ENCODE measurements at places on chromosomes 5 and 9.

- DNase-seq = no peak
These were observed 35.4 kb upstream of the BNIP1 start for GRCh38 chr5:173108914-173109313.

DNA sequence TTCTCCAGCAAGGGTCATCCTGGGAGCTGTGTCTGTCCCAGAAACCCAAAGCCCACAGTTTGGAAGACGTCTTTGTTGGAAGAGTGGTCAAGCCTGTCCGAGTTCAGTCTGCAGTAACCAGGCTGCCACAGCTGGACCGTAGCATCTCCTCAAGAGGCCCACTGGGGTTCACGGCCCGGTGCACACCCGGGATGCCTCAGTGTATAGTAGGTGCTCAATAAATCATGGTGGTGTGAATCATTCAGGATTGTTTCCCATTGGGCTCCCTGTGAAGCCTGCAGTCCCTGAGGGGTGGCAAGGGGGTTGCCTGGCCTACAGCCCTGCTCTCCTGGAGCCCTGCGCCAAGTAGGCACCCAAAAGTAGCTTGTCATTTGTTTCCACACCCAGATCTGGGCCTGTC, 10.3 kb upstream of the PRRX2 start:
- DNase-seq = no peak

DNA sequence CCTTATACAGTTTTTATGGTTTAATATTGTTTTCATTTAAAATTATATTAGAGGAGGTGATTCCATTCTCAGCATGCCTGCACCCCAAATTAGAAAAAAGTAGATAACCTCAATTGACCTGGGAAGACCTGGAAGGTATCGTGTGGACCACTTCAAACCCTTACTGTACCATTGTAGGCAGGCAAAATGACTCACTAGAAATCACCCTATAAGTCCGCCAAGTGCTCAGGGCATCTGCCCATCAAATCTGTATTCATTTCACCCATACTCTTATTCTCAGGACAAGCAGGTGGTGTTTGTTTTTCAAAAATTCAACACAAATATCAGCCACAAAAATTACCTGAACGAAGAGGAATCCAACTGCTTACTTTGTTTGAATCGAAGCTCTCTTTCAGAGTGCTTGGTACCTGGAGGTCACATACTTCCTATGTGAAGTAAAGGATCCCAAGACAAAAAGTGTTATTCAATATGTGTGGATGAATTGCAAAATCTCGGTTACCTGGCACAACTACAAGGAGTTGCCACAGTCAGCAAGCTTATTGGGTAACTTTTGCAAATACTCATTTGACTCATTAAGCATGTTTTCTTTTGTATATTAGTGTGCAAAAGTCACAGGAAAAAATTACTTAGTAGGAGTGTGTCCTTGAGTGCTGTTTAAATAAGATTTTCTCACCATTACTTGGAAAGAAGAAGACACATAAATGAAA, 216.2 kb downstream of the ENC1 start:
- DNase-seq = no peak

GRCh38 chr5:167634432-167634831, 657.0 kb upstream of the WWC1 start:
- DNase-seq = no peak

DNA sequence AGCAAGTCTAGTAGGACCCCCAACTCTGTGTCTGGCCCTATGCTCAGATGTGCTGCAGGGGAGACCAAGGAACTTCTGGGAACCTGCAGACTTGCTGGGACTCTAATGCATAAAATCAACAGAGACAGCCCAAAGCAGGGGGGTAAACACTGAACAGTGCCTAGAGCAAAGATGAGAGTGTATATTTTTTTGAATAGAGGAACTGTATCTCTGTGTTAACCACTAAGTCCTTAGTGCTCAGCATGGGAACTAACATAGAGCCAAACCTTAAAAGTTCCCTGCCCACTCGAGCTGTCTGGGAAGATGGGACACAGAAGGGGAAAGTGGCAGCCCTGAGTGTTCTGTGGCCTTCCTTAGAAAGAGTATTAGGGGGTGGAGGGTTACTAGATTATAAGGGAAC, 51.9 kb downstream of the C5orf15 start:
- no peak for DNase-seq

- DNase-seq = no peak
These were observed 1.4 kb upstream of the SLC36A2 start for GRCh38 chr5:151348789-151349188.

DNA sequence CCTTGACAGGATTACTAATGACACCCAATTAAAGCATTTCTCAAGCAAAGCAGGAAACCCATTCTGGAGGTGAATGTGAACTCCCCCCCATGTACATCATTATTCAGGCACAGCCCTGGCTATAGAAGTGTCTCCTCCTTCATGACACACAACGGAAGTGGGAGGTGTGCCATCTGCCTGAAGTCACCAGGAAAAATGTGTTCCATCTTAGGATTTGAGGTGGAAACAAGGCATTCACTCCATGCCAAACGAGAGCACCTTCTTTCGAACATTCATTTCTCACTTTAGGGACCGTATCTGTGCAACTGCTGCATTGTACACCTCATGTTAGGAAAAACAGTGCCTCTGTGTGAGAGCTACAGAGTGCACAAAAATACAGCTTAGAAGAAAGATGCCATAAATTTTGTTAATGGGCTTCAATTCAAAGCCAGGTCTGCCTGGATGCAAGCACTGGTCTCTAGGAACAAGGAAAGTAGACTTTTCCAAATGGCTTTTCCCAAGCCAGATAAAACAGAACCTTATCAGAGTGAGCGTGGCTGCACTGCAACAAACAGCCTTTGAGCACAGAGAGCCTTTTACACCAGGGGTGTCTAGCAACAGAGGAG, 19.4 kb downstream of the GOLM1 start:
- no peak for DNase-seq

DNA sequence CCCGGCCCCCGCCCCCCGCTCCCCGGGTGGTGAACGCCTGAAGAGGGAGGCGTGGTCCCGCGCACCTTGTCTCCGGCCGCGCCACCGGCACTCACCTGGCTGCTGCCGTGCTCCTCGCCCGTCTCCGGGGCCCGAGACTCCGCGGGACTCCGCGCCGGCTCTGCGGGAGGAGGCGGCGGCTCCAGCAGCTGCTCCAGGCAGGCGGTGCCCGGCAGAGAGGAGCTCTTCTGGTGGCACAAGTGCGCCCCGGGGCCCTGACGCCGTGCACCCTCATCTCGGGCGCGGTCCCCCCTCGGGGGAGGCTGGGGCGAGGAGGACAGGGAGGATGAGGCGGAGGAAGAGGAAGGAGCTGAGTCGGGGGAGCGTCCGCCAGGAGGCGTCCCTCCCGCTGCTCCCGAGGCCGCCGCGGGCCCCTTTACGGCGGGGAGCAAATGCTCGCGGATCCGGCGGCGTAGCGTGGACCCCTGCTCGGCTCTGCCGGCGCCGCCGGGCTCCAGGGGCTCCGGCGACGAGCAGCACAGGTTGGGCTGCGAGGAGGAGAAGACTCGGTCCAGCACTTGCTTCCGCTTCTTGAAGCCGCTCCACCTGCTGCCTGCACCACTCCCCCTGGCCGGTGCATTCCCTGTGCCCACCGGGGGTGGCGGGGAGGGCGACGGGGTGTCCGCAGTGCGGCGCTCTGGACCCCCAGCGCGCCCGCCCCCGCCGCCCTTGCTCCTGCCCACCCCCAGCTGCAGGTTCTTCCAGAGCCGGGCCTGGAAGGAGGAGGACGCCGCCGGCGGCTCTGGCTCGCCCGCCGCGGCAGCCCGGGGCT, 928 bp downstream of the MCTP1 start:
- peak; percentile 31 for DNase-seq

DNA sequence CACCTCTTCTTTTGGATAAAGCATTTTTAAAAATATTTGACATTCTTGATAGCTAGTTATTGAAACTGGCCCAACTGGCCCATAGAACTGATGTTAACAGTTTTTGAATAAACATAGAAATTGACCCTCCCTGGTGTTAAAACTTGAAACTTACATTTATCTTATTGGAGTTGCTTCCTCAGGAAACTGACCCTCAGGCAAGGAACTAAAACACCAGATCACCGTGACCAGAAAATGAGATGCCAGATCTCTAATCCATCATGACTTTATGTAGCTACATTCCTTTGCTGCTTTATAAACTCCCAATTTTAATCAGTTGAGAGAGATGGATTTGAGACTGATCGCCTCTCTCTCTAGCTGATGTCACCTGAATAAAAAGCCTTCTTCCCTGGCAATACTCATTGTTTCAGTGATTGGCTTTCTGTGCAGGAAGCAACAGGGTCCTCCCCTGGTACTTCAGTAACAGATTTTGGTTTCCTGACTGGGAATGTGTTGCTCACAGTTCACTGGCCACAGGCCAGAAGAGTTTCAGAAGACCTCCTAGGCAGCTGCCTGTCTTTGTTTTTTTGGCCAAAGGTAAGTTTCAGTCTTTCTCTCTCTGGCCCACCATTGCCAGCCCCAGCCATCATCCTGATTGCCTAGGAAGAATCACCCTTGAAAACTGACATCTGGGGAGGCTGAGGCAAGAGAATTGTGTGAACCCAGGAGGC, 212.4 kb downstream of the DTWD2 start:
- no peak for DNase-seq

GRCh38 chr5:132209901-132210545, 17.6 kb downstream of the P4HA2 start:
- DNase-seq = no peak

DNA sequence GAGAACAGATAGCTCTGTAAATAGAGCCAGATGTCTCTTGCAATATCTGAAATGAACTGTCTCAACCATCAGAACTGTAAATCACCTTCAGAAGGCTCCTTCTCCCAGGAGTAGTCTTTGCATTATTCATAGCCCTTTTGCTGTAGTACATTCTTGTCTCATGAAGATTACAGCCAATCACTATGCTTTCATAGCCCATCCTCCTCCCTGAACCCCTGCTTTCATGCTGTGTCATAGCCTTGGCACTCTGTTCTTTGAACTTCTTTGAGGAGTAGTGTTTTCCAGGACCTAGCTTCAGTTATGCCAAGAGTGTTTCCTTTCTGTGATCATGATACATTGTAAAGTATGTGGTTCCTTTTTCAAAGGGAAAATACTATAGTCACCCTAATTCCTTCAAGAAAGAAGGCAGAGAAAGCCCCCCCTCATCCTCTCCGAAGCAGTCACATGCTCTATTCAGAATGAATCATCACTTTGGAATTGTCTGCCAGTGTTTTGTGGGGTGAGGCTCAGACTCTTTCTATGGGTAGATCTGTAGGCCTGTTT, 61.1 kb downstream of the GRIA1 start:
- no peak for DNase-seq

GRCh38 chr5:132774406-132774805, 2.6 kb downstream of the SEPTIN8 start:
- DNase-seq = no peak

DNA sequence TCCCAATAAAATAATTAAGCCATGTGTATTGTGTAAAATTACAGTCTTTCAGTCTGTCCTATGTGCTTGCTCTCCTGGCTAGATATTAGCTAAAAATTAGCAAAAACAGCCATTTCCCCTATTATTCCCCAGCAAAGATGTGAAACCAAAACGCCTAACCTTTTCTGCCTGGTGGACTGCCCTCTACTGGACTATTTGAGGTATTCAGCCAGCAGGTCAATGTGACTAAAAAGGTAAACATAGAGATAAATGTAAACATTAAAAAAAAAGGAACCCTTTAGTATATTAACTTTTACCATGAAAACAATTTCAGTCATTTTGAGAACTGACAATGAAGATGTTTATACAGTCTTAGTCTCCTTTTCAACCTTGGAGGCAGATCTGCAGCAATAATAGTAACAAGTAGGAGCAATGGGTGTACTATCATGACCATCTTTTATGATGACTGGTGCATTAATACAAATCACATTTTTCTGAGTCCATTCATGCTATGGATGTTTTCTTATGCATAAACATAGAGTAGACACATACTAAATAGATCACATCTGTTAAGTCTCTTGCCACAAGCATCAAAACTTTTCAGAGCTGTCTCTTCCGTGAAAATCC, 10.1 kb downstream of the ATG12 start:
- peak; percentile 60 for DNase-seq

- no peak for DNase-seq
These were observed 62.9 kb downstream of the TMEM232 start for GRCh38 chr5:110663525-110663924.

- no peak for DNase-seq
These were observed 61.9 kb upstream of the ELL2 start for GRCh38 chr5:96023518-96023917.

Data from germinal center (tissue), 1 donor.